ENCODE measurements at places on chromosomes 16 and 17.

DNA sequence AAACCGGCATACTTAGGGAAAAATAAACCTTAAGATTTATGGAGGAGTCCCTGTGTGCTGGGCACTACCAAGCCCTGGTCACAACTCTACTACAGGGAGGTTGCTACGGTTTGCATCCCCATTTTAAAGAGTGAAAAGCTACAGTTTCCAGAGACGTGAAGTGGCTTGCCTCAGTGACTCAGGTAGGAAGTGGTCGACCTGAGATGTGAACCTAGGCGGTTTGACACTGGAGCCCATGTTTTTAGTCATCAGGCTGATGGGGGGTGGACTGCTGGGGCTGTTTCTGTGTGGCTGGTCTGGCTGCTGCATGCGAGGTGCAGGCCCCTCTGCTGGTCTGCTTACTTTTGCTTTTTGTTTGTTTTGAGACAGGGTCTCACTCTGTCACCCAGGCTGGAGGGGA, 6.6 kb downstream of the COX6A2 start:
- peak; percentile 43 for DNase-seq

DNA sequence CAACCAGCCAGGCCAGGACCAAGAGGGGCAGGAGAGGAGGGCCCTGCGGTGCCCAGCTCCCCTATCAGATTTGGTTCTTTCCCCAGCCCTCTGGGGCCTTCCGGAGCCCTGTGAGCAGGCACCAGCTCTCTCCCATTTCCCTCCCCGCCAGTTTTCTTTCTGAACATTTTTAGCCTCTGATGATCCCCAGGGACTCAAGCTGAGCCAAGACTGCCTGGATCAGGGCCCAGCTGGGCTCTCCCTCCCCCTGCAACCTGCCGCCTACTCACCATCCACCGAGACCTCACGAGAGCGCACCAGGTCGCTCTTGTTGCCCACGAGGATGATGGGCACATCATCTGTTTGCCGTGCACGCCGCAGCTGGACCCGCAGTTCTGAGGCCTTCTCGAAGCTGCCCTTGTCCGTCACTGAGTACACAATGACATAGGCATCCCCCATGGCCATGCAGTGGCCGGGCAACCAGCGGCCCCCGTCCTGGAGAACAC, 2.0 kb downstream of the RRAD start:
- DNase-seq = no peak

- no peak for DNase-seq
Observed at GRCh38 chr16:27110524-27110896, 43.8 kb downstream of the C16orf82 start.

DNA sequence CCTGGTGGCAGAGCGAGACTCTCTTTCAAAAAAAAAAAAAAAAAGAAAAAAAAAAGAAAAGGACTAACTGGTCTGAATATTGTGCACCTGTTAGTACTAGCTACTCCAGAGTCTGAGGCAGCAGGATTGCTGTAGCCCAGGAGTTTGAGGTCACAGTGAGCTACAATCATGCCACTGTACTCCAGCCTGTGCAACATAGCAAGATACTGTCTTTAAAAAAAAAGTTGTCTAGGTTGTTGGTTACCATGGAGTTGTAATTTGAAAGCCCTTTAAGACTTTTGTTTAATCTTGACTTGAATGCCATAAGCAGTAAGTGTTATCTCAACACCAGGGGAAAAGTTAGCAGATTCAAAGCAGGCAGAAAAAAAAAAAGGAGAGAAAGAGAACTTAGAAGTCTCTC, 10.9 kb upstream of the C16orf54 start:
- DNase-seq = no peak

- DNase-seq = peak; percentile 49
Observed at GRCh38 chr16:67883872-67884261, 818 bp upstream of the NRN1L start.

GRCh38 chr17:78253946-78254672, 22.7 kb downstream of the TMEM235 start:
- DNase-seq = peak; percentile 56

GRCh38 chr16:80500116-80500859, 40.5 kb upstream of the DYNLRB2 start:
- no peak for DNase-seq

DNA sequence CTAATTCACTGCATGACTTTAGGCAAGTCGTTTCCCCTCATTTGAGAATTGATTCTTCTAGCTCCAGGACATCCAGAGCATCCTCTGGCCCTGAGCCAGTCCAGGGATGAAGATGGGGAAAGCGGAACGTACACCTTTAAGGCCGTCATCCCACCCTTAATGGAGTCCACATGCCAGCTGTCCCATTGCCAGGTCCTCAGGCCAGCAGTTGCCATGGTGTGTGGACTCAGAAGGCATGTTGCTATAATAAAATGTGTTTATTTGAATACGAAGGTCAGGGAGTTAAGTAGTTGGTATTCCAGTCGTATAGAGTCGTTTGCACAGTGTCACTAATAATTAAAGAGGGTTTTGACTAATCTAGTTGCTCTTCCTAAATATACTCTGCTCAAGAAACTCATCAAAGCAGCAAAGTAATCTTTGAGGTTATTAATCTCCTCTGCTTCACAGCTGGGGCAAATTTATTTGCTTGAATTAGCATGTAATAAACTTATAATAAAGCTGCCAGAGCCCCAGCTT, 30.4 kb downstream of the CCDC182 start:
- no peak for DNase-seq

- DNase-seq = no peak
Observed at GRCh38 chr17:14354807-14355206, 53.9 kb downstream of the HS3ST3B1 start.

DNA sequence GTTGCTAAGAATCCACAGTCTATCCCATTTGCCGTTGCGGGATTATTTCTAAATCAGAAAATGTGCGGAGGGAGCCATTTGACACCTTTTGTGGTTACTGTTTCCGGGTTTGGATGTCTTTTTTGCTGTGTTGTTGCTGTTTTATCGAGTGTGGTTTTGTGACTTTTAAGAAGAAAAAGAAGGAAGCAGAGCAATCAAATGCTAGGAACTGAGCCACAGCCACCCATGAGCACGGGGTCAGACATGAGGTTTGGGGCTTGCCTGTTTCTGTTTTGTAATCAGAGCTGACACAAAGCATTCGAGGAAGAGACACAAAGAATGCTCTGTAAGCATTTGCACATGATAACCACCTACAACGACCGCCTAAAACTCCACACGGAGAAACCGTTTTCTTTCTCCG, 53.1 kb upstream of the CHMP6 start:
- no peak for DNase-seq
